ENCODE measurements at places on chromosomes 7 and 10. TPM values are rescaled to one million over a fixed set of nuclear protein-coding genes. Genes with fewer than 3 reads are reported as not detected.

The ANKRD61 gene
- total RNA-seq = 0.26 TPM

The EPO gene
- total RNA-seq = not detected

The FAM25G gene
- total RNA-seq = not detected

The TMEM26 gene
- 12.2 TPM for total RNA-seq

The GHRHR gene
- total RNA-seq = not detected

The AKR1C2 gene
- 71.3 TPM for total RNA-seq

The MYL10 gene
- total RNA-seq = not detected

The ACHE gene
- not detected for total RNA-seq

The MSRB2 gene
- total RNA-seq = 15.0 TPM

The IKZF1 gene
- total RNA-seq = not detected

The FGFBP3 gene
- 1.1 TPM for total RNA-seq

All from aortic smooth muscle cell (primary cell).